ENCODE measurements at places on chromosomes 16 and 17. TPM values are rescaled to one million over a fixed set of nuclear protein-coding genes. Genes with fewer than 3 reads are reported as not detected.
A peak's percentile ranks its signal among the peaks of the same experiment; 100 is the strongest.

The CTF1 gene
- 2.3 TPM for total RNA-seq

The CPHXL2 gene
- not detected for total RNA-seq

The MT2A gene
- 220 TPM for total RNA-seq

- no peak for ATAC-seq
Observed at GRCh38 chr16:88994695-88995094, 17.7 kb upstream of the CBFA2T3 start.

GRCh38 chr16:81431554-81432353 is 12.9 kb upstream of the CMIP start:
- peak; percentile 43 for ATAC-seq

- ATAC-seq, result no peak
Observed at GRCh38 chr16:19771796-19772195, 53.7 kb downstream of the IQCK start.

DNA sequence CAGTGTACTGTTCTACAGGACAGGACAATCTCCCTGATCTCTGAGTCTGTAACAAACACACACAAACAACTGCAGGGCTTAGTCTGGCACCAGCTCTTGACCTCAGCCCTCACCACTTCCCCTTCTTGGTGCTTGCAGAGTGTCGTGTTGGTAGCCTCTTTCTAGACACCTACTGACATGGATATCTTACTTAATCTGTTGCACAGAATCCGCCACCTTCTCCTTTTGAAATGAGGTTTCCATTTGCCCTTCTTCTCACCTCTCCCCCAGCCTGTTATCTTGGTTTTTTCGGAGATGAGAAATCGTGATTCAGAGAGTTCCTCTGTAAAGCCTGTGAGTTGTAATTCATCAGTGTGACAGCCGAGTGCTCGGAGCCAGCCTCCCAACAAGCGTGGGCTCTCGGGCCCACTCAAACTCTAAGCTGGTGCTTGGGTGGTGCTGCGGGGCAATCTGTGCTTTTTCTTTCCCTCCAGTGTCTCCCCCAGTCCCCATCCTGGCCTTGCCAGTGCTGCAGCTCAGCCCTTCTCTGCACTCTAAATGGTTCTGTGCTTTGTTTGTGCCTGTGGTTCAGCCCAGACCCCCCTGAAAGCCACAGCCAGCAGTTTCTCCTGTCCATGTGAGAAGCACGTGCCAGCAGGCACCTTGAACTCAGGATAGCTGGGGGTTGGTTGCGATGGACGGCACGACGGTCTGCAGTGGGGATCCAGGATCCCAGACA is 28.1 kb downstream of the KIAA0513 start:
- ATAC-seq, result peak; percentile 78

Data from esophagus mucosa (tissue), 1 donor.